Prostate gland (tissue), 2 donors: ENCODE measurements at places on chromosomes 1 and 21. TPM values are rescaled to one million over a fixed set of nuclear protein-coding genes. Genes with fewer than 3 reads are reported as not detected.

TRIM67 gene
- 0.28 TPM for total RNA-seq

ZNF593OS gene
- total RNA-seq: not detected

COG2 gene
- 26.1 TPM for total RNA-seq

SLAMF9 gene
- not detected for total RNA-seq

SLC19A2 gene
- 18.7 TPM for total RNA-seq

AMY2A gene
- not detected for total RNA-seq

GRCh38 chr1:172999349-172999748 lies 51.4 kb downstream of the TNFSF18 start:
- no peaks in the 10 kb centered on the region for H3K27me3 ChIP-seq
- no peaks in the 10 kb centered on the region for H3K4me1 ChIP-seq
- no peak overlapping the region for H3K4me3 ChIP-seq
- H3K27ac ChIP-seq: no peak overlapping the region
- DNase-seq: no peak

DNA sequence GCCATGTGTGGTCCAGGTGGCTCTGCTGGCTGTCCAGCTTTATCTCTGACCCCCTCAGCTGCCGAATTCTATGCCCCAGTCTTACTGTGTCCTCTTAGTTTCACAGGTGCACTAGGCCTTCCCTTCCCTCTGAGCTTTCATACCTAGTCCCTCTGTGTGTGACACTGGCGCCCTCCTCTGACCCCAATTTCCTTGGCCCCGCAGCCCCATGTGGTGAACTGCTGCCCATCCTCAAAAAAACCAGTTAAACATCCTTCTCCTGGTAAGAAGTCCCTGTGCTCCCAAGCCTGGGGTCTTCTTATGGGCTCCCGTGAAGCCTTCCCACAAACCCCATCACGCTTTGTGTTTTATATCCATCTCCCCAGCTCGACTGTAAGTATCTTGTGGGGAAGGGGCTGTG lies 93.9 kb upstream of the TSPAN2 start:
- H3K4me1 ChIP-seq: no peaks in the 10 kb centered on the region
- no peak overlapping the region for H3K4me3 ChIP-seq
- H3K27ac ChIP-seq: no peak overlapping the region
- DNase-seq: no peak
- H3K27me3 ChIP-seq: no peaks in the 10 kb centered on the region

DNA sequence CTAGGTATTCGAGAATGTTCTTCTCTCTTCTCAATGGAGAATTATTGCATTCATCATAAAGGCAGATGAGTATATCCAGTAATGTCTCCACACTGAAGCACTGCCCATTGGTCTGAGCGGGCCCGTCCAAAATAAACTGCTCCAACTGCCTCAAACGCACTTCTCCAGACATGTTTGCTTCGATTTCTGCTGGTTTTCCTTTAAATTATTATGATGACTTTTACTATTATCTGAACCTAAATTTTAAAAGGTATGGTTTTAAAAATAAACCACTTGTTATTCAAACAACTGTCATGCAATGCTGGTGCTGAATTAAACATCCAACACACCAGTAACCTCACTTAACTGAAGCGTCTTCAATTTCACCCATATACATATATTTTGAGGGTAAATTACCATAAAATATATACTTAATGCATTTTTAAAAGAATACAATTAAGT lies 1.3 kb downstream of the CDC42BPA start:
- H3K36me3 ChIP-seq: no peaks in the 10 kb centered on the region
- H3K4me1 ChIP-seq: no peaks in the 10 kb centered on the region
- peak overlapping the region; percentile 86 for H3K4me3 ChIP-seq
- peak overlapping the region; percentile 97 for H3K27ac ChIP-seq
- H3K27me3 ChIP-seq: no peaks in the 10 kb centered on the region

DNA sequence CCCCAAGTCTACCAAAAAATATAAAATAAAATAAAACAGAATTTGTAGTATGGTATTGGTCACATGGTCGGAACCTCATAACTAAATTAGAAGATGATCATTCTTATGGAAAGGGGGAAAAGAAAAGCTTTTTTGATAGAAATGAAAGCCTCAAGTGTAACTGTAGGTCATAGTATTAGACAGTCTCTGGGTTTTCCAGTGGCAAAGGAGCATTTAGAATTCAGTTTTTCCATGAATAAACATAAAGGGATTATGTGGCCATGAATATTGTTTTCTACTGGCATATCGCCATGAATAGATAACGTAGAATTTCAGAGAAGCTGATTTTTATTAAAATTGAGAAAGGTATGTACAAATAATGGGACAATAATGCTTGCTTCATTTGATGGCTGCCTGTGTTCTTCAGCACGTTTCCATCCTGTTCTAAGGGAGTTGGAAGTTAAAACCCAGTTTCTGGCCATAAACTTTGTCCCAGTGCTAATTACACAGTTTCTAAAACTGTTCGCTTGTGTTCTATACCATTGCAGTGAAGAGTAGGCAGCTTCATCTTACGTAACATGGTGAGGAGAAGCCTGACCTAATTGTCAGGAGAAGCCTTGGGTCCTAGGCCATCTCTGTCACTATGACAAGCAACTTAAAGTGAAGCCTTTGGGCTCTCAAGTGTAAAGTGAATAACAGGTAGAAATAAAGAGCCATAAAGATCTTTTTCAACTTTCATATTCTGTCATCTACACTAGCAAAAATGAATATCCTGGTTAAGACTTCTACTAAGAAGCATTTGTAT lies 70.5 kb upstream of the PGD start:
- H3K4me1 ChIP-seq: no peaks in the 10 kb centered on the region
- H3K27ac ChIP-seq: no peak overlapping the region
- no peak for DNase-seq
- no peak overlapping the region for H3K4me3 ChIP-seq

DNA sequence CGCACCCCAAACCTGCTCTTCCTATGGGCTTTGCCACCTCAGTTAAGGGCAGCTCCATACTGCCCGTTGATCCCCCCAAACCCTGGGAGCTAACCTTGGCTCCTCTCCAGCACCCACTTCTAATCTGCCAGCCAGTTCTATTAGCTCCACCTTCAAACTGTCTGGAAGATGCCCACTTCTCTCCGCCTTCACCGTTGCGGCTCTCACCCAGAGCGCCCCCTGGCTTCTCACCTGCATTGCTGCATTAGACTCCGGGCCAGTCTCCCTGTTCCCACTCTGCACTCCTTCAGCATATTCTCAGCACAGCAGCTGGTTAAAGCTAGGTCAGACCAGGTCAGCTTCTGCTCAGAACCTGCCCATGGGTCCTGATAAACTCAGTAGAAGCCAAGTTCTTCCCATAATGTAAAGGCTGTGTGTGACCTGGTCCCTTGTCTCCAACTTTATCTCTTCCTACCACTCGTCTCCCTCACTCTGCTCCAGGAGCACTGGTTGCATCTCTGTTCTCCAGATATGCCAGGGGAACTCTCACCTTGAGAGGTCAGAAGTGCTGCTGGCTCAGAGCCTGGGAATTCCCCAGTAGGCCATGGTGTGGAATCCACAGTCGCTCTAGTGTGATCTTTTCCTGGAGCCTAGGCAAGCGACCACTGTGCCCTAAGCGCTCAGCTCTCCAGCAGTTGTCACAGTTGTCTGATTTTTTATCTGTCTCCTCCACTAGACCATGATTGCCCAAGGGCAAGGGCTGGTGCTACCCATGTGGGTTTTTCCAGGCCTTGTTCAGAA lies 150.3 kb downstream of the HMGB4 start:
- H3K4me1 ChIP-seq: no peaks in the 10 kb centered on the region
- H3K36me3 ChIP-seq: no peaks in the 10 kb centered on the region
- peak overlapping the region; percentile 4 for H3K27ac ChIP-seq

GRCh38 chr1:98315309-98315708 lies 346.2 kb upstream of the SNX7 start:
- no peaks in the 10 kb centered on the region for H3K4me1 ChIP-seq
- no peak overlapping the region for H3K4me3 ChIP-seq
- H3K27ac ChIP-seq: no peak overlapping the region
- no peak for DNase-seq

GRCh38 chr1:22971611-22972405 lies 858 bp downstream of the LACTBL1 start:
- no peaks in the 10 kb centered on the region for H3K27me3 ChIP-seq
- H3K36me3 ChIP-seq: no peaks in the 10 kb centered on the region
- no peak overlapping the region for H3K27ac ChIP-seq
- H3K4me3 ChIP-seq: no peak overlapping the region
- no peak for DNase-seq

DNA sequence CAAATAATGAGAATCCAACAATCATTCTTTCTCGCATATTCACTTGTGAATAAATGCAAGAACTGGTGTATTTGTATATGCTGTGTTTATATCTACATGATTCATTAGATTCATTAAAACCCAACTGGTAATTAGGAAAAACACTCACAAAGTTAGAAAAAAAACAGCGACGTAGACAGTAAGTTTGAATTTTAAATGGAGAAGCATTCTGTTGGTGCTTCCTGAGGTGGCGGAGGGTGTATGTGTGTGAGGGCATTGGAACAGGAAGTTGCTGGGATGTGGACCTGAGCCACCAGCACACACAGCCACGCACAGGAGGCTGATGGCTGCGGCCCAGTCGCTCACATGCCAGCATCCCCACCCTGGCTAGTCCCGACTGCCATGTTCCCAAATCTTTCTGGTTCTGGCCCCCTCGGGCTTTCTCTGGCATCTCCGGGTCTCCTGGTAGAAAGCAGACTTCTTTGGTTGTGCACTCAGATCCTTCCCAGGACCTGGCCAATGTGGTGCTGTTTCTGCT lies 121.6 kb upstream of the IRF2BP2 start:
- no peak overlapping the region for H3K27ac ChIP-seq
- peaks cover 9% of the 10 kb centered on the region for H3K4me1 ChIP-seq
- no peak for DNase-seq
- H3K36me3 ChIP-seq: no peaks in the 10 kb centered on the region
- no peak overlapping the region for H3K4me3 ChIP-seq

DNA sequence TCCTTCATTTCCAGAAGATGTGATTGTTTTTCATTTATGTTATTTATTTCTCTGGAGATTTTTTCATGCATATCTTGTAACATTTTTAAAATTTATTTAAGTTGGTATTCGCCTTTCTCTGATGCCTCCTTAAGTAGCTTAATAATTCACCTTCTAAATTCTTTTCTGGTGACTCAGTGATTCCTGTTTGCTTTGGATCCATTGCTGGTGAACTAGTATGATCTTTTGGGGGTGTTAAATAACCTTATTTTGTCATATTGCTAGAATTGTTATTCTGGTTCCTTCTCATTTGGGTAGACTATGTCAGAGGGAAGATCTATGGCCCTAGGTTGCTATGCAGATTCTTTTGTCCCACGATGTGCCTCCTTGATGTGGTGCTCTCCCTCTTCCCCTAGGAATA lies 1347.2 kb upstream of the B3GALT2 start:
- no peaks in the 10 kb centered on the region for H3K27me3 ChIP-seq
- H3K27ac ChIP-seq: no peak overlapping the region
- no peaks in the 10 kb centered on the region for H3K4me1 ChIP-seq
- no peak for DNase-seq
- H3K4me3 ChIP-seq: no peak overlapping the region

DNA sequence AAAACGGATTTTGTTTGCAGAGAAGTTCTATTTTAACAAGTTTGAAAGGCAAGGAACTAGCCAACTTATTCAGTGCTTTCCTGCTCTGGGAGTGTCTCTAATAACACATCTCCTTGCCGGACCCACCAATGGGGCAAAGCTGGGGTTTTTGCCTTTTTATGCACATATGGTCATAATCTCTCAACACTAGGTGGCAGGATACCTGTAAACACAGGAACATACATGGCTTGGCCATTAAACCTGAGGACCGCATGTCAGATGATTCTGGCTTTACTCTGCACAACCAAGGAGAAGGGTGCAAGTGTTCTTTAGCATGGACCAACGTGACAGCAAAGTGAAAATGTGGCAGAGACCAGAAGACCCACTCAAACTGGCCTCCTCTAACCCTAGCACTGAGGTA lies 4.9 kb downstream of the TMEM9 start:
- no peaks in the 10 kb centered on the region for H3K4me1 ChIP-seq
- no peak for DNase-seq
- no peak overlapping the region for H3K4me3 ChIP-seq
- H3K27me3 ChIP-seq: no peaks in the 10 kb centered on the region
- H3K27ac ChIP-seq: no peak overlapping the region
- H3K36me3 ChIP-seq: peaks cover 2% of the 10 kb centered on the region

- H3K4me1 ChIP-seq: no peaks in the 10 kb centered on the region
- no peak overlapping the region for H3K27ac ChIP-seq
- no peak for DNase-seq
- H3K27me3 ChIP-seq: no peaks in the 10 kb centered on the region
- H3K4me3 ChIP-seq: no peak overlapping the region
- H3K36me3 ChIP-seq: no peaks in the 10 kb centered on the region
Measured at GRCh38 chr1:90198616-90199332, 203.9 kb downstream of the ZNF326 start.

GRCh38 chr1:118659646-118660045 lies 328.5 kb downstream of the TBX15 start:
- H3K4me3 ChIP-seq: no peak overlapping the region
- no peaks in the 10 kb centered on the region for H3K36me3 ChIP-seq
- H3K27ac ChIP-seq: no peak overlapping the region
- H3K4me1 ChIP-seq: no peaks in the 10 kb centered on the region
- no peak for DNase-seq

DNA sequence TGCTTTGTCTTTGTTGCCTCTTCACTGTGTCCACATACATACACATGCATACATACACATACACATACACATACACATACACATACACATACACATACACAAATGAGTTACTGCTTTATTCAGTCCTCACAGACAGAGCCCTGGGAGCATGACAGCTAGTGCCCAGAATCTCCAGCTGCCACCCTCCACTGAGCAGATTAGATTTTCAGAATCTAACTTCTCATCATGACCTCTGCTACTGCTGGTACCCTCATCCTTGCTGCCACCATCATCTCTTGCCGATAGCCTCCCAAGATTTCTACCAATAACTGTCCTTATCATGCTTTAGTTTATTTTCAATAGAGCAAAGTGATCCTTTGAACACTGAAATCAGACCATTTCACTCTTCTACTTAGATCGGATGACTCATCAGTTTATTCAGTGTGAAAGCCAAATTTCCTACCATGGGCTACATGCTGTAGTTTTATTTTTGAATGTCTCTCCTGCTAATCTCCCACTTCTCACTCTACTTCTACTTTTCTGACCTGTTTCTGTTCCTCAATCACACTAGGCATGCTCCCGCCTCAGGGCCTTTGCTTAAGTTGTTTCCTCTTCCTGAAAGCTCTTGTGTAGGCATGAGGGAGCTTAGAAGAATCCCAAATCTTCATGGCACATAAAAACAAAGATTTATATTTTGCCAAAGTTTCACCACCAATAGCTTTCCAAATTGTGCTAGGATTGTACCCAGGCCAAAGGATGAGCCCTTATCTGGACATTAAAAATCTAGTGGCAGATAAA lies 43.0 kb downstream of the ATP6V1G3 start:
- DNase-seq: no peak
- no peak overlapping the region for H3K4me3 ChIP-seq
- no peaks in the 10 kb centered on the region for H3K27me3 ChIP-seq
- H3K36me3 ChIP-seq: no peaks in the 10 kb centered on the region
- H3K4me1 ChIP-seq: no peaks in the 10 kb centered on the region
- H3K27ac ChIP-seq: no peak overlapping the region

DNA sequence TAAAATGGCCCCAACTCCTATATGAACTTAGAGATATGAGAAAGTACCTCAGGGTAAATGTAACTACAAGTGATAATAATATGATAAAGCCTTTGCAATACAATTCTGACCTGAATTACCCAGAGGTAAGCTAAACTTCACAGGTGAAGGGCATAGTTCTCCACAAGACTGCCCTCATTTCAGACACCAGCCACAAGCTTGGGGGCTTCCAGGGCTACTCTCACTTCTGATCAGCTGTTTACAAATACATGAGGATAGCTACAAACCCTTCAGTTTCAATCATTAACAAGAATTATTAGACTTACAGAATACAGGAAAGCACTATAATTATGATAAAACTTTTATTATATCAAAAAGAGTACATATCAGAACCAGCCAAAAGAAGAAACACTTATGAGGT lies 18.7 kb upstream of the DPH5 start:
- no peaks in the 10 kb centered on the region for H3K4me1 ChIP-seq
- no peak for DNase-seq
- no peak overlapping the region for H3K4me3 ChIP-seq
- no peaks in the 10 kb centered on the region for H3K36me3 ChIP-seq
